ENCODE measurements at places on chromosomes 12 and 14. TPM values are rescaled to one million over a fixed set of nuclear protein-coding genes. Genes with fewer than 3 reads are reported as not detected.

C1QL4 gene
- polyA plus RNA-seq, result not detected

GRCh38 chr14:59294662-59294992 is 106.2 kb downstream of the DAAM1 start:
- no peak for DNase-seq

SDR9C7 gene
- 0.03 TPM for polyA plus RNA-seq

PZP gene
- 0.35 TPM for polyA plus RNA-seq

FITM1 gene
- polyA plus RNA-seq, result 4.6 TPM

DNA sequence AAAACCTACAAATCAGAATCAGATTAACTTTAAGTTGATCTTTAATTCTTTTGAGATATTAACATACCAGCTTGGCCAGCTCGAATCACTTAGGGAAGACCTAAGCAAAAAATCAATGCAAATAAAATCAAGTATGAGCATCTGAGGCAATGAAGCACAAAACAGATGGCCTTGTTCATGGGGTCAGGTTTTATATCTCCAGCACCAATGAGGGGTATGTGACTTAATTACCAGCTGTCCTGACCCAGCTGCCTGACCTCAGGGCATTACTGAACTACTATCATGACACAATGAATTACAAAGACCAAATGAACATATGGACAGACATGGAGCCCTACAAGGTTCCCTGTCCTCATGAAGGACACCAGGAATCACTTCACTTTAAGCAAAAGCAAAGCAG is 70.5 kb downstream of the FGD6 start:
- DNase-seq, result no peak

- no peak for DNase-seq
These were observed 1585.3 kb upstream of the TMEM132C start for GRCh38 chr12:126681676-126682075.

PPP1R3E gene
- 36.7 TPM for polyA plus RNA-seq

DNA sequence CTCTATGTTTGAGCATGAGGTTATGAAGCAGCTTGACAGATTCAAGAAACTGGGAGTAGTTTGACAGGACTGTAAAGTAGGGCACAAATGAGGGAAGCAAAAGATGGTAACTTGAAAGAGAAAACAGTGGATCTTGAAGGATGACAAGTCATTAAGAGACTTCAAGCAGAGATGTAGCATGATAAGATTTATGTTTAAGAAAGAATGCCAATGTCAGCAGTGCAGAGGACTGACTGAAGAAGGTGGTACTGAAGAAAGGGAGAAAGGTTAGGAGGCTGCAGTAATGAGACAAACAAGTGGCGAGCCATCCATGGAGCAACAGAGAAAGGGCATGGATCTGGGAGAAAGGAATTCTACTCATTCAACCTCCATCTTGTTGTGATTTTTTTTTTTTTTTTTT is 120.2 kb upstream of the RAP1B start:
- no peak for DNase-seq

- no peak for DNase-seq
These were observed 217.5 kb upstream of the SEL1L start for GRCh38 chr14:81751198-81751597.

TEP1 gene
- polyA plus RNA-seq, result 26.7 TPM

DNA sequence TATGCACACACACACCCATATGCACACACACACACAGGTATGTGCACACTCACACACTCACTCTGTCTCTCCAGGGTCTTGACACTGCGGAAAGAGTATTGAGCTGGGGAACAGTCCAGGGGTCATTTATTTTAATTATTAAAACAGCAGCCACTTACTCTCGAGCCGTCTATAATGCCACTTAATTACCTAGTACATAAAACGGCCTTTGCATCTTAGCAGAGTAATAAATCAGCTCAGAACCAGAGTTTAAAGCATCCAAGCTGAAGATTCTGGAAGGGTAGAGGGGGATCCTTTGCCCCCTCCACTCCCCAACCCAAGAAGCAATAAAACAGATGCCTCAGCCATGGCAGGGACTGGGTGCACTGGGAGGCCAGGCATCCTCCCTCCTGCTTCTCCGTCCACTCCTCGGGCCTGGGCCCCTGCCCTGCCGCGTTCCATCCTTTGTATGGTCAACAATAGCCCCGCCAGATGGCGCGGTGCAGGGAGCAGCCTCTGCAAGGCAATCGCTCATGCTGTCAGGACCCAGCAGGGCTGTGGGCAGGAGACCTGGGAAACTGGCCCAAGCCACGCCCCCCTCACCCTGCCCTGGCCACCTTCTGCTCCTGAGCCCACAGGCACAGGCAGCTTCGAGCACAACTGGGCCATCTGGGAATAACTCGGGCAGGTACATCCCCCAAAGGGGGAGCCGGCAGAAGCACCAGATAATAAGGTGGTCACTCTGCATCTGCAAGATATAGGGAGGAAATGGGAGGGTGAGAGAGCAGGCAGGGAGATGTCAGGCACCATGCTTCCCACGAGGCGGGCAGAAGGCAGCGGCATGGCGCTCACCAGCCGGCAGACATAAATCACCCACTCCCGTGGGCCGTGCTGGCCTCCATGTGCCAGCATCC is 40.9 kb downstream of the CCDC85C start:
- DNase-seq, result no peak

DHRS2 gene
- polyA plus RNA-seq, result 17.1 TPM

DNA sequence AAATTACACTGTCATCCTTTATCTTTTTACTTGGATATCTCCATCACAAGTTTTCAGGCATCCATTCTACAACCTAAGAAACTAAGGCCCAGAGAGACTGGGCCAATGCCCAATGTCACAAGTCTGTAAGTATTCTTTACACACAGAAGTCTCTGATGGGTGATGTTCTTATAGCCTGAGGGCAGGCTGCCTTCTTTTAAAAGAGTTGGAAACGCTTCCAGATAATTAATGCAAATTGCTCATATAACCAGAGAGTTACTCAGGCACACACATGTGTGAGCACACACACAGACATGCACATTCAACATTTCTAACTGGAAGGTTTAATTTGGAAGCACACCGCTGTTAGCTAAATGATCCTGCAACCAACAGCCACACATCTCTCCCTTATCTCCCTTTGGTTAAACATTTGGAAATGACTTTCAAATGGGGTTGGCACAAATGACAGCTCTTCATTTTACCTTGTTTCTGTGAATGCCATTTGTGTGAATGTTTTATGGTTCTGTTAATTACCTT is 160.8 kb upstream of the TMPO start:
- DNase-seq, result no peak

- DNase-seq, result no peak
These were observed 515.3 kb downstream of the SOX5 start for GRCh38 chr12:23434154-23434553.

- no peak for DNase-seq
These were observed 77.4 kb upstream of the GALNT9 start for GRCh38 chr12:132406493-132407450.

DNA sequence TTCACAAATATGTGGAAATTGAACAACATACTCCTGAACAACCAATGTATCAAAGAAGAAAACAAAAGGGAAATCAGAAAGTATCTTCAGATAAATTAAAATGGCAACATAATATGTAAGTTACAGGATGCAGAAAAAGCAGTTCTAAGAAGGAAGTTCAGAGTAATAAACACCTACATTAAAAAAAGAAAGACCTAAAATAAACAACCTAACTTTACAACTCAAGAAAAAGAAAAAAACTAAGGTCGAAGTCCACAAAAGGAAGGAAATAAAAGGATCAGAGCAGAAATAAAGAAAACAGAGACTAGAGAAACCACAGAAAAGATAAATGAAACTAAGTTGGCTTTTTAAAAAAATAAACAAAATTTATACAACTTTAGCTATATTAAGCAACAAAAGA is 59.2 kb downstream of the EGLN3 start:
- DNase-seq, result no peak

DNA sequence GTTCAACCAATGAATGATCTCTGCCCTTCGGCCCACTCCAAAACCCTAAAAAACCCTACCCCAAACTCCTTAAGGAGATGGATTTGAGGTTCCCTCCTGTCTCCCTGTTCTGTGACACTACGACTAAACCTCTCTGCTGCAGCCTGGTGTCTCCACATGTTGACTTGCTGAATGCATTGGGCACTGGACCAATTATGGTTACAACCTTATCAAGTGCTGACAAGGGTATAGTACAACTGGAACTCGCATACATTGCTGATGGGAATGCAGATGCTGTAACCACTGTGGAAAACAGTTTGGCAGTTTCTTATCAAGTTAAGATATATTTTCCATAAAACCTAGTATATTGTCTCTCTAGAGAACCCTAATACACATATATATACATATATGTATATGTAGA is 6.3 kb upstream of the DICER1 start:
- DNase-seq, result no peak

DNA sequence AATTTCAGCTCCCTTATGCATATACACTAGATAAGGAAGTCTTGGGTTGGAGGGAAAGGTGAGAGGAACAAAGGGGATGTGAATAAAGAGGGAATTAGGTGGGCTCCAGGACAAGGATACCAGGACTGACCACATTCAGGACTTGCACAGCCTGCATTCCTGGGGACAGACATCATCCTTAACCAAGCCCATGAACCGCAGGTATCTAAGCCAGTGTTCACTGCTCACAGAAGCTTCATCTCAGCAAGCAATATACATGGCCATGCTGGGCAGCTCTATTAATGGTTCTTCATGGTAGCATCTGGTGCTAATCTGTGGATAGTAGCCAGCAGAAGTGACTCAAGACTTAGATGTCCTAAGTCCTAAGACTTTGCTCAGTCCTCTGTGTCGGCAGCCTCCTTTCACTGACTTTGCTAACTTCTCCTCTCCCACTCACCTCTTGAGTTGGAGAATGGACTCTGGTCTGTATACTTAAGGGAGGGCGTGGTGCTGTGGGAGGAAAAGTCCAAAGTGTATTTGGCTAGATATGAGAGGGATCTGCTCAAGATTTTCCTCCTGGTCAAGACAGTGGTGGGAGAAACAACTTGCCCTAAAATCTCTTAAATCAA is 136.1 kb downstream of the ASCL1 start:
- no peak for DNase-seq

- DNase-seq, result no peak
These were observed 22.6 kb downstream of the CHGA start for GRCh38 chr14:92945544-92945943.

IGF1 gene
- polyA plus RNA-seq, result 1.5 TPM

CATSPERB gene
- 0.17 TPM for polyA plus RNA-seq
